Activated T-helper 2 cell treated with anti-CD3 and anti-CD28 coated beads, Interferon-gamma antibody, Interleukin-2, Interleukin-4, amounts not matched to agents 10 μg/mL and 5 μg/mL and 100 μg/mL, durations not matched to agents 14 hours and 24 hours and 36 hours (primary cell): ENCODE measurements at places on chromosomes 6 and 20. TPM values are rescaled to one million over a fixed set of nuclear protein-coding genes. Genes with fewer than 3 reads are reported as not detected.

Gene HAO1
- not detected in 2 replicates for total RNA-seq

Gene IPCEF1
- total RNA-seq, result 0.34 and 0.69 TPM in 2 replicates

Gene DCBLD1
- 4.0 and 7.5 TPM in 2 replicates for total RNA-seq

Gene CPXM1
- 1.3 and 1.5 TPM in 2 replicates for total RNA-seq

Gene EYA2
- total RNA-seq, result not detected in 2 replicates

Gene LIN28B
- total RNA-seq, result 0.05 TPM in 2 replicates

Gene OR2B6
- total RNA-seq, result not detected in 2 replicates

Gene TAF4
- 23.6 and 26.9 TPM in 2 replicates for total RNA-seq

Gene CALHM4
- not detected in 2 replicates for total RNA-seq

Gene PDE10A
- 0.05 TPM in 1 of 2 replicates, not detected in the other for total RNA-seq

Gene GGTLC1
- total RNA-seq, result not detected in 2 replicates

Gene SERINC3
- 51.2 and 52.5 TPM in 2 replicates for total RNA-seq

Gene BPIFB2
- total RNA-seq, result not detected in 2 replicates

Gene JAG1
- total RNA-seq, result 2.8 and 3.1 TPM in 2 replicates

Gene LY6G6D
- not detected in 2 replicates for total RNA-seq

Gene MYCT1
- total RNA-seq, result not detected in 2 replicates

Gene RPS10
- 1,642 and 1,684 TPM in 2 replicates for total RNA-seq

Gene HLA-DRB1
- 22.9 and 27.2 TPM in 2 replicates for total RNA-seq

Gene NEURL2
- 2.0 and 3.3 TPM in 2 replicates for total RNA-seq

Gene VARS1
- total RNA-seq, result 166 and 176 TPM in 2 replicates

Gene HTR1B
- not detected in 2 replicates for total RNA-seq

Gene SNX21
- total RNA-seq, result 1.5 and 2.0 TPM in 2 replicates

Gene ZNF831
- 3.0 and 3.3 TPM in 2 replicates for total RNA-seq

Gene EGFL8
- total RNA-seq, result 9.5 and 11.5 TPM in 2 replicates

Gene LGSN
- not detected in 2 replicates for total RNA-seq

Gene PLN
- not detected in 2 replicates for total RNA-seq

Gene MAK
- 0.41 and 0.71 TPM in 2 replicates for total RNA-seq

Gene DSTN
- total RNA-seq, result 61.2 and 64.3 TPM in 2 replicates

Gene KCNB1
- total RNA-seq, result 0.05 TPM in 1 of 2 replicates, not detected in the other

Gene SLC35D3
- not detected in 2 replicates for total RNA-seq
